Right hindlimb (tissue), 1 donor: ENCODE measurements at places on chromosomes 13 and 19.

DNA sequence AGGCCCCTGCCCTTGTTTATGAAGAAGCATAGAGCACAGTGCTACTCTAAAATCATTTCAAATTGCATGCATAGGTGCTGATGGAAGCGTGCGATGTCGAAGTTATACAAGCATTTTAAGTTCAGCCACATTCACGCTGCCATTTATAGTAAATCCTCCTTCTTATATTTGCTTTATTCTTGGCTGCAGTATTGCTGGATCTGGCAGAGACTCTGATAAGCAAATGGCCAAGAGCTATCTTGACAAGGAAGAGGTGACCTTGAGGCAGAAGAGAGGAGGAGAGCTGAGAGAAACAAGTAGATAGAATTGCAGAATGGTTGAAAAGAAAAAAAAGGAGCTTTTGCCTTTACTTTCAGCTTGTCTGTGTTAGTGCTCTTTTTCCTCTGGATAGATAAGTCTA is 18.9 kb upstream of the MYO16 start:
- DNase-seq = no peak

DNA sequence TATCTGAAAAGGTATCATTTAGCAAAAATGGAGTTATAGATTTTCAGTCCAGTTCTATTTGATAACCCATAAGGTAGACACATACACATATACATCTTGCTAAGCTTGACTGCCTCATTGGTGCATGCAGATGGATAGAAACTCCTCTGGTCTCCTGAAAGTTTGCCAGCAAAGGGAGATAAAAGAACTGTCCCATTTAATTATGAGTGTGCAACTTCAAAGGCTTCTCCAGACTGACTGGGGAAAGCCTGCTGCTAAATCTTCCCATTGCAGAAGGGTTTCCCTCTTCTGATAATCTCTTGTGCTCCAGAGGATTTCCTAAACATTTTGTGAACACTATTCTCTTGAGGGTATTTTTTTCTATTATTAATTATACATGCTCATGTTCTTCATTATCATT is 131.9 kb downstream of the ITGBL1 start:
- DNase-seq = no peak

DNA sequence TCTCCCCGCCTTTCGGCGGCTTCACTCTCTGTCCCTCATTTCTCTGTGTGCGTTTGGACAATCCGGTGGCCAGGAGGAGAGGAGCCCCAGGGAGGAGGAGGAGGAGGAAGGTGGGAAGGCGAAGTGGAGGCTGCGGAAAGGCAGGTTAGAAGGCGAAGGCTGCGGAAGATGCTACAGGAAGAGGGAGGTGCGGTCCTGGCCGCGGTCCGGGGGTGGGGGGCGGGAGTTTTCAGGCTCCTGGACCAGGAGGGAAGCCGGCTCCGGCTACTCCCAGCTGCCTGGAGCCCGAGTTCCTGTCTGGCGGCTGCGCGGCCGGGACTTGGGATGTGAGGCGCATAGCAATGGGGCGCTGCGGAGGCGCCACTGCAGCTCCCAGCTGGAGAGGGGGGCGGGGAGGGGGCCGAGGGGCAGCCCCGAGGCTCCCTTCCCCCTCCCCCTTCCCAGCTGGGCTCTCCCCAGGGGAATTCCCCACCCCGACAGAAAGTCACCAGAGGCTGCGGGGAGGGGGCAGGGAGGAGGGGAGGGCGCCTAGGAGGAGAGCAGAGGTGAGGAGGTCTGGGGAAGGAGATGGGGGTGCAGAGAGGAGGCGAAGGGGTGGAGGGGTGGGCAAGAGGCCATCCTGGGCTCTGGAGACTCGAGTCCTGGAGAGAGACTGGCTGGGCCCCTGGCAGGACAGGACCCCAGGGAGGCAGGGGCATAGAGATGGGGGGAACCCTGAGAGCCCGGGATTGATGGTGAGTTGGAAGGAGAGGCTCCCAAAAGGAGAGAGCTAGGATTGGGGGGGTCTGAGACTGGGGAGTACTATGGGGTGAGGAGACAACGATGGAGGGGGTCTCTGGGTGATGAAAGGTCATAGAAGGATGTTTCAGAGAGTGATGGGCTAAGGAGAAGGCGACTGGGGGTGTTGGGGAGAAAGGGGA is 2.0 kb downstream of the LRRC4B start:
- DNase-seq = peak; percentile 55

DNA sequence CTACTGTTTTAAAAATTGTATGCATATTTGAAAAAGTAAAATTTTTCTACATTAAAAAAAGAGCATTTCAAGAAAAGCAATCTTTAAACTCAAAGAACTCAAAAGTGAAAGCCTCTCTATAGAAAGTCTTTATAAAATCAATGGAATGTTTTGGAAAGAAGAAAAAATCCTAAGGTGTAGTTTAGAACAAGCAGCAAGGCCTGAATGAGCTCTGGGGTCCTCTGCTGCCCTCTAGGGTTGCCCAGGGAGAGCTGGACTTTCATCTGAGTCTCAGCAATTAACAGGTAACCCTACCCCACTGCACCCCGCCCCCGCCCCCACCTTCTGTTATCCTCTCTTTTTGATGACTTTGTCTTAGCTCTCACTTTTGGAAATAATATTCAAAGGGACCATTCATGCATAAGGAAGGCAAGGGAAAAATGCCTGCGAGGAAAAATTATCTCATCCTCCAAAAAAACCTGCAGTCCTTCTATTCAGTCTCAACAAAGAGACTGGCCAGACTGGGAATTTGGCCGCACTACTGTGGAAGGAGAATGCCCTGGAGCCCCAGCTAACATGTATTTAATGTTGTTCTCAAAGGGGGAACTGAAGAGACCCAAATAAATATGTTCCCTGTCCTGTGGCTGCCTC is 24.1 kb downstream of the SLC25A30 start:
- peak; percentile 44 for DNase-seq

GRCh38 chr13:32023698-32024097 is 7.9 kb upstream of the FRY start:
- DNase-seq = no peak

DNA sequence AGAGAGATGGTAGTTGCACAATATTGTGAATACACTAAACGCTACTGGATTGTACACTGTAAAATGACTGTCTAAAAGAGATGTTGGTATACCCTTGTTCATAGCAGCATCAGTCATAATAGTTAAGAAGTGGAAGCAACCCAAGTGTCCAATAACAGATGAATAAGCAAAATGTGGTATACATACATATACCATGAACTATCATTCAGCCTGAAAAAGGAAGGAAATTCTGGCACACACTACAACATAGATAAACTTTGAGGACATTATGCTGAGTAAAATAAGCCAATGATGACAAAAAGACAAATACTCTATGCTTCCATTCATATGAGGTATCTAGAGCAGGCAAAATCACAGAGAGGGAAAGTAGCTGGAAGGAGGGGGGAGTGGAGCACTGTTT is 16.0 kb downstream of the DZIP1 start:
- DNase-seq = no peak

DNA sequence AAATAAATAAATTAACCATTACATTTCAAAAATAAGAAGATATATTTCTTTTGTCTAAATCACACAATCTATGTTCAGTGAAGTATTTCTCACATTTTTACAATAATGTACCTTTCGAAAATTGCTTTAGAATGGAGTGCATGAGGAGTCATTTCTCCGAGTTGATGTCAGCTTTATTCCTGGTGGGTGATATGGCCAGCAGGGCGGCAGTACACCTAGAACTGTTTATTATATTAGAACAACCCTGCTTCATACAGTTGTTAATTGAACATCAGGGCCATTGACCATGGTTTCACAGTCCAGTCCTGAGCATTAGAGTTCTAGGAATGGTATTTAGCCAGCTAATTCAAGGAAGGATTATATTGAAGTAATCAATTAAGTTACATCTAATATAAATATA is 696.3 kb upstream of the SLC10A2 start:
- DNase-seq = no peak

- no peak for DNase-seq
These were observed 50.2 kb downstream of the LRCH1 start for GRCh38 chr13:46603165-46603603.

DNA sequence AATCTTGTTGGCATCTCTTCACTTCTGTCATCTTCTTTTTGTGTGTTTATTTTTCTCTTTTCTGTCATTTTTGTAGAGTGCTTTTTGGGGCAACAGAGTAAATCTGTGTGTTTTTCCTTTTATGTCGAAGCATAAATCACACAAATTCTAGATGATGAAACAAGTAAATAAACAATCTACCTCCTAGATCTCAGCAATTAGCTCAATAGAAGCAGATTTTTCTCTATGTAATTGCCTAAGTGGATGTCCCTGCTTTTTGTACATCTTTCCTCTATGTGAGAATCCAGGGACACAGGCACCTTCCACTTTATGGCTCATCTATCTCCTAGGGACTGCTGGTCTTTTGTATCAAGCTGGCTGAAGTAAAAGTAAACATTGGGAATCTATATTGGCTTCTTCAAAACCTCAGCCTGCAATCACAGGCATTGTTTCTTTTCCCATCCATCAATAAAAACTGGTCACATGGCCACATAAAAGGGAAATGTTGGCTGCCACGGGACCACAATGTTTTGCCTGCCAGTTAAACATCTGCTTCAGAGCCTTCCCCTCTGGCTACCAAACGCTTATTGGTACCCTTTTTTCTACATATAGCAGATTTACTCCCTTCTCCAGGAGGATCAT is 323.8 kb downstream of the LMO7 start:
- no peak for DNase-seq

DNA sequence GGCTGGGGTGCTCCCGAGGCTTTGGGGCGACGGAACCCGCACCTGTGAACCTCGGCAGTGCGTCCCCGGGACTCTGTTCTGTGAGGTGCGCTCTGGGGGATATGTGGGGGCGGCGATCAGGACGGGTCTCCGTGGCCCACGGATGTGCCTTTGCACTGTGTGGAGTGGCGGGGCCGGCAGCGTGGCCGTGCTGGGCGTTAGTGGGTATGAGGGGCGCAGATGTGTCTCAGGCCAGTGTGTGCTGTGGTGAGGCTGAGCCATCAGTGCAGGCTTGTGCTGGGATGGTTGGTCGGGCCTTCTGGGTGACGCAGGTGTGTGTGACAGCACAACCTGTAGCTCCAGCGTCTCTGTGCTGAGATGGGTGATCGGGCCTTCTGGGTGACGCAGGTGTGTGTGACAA is 16.9 kb downstream of the ZNF331 start:
- no peak for DNase-seq

- DNase-seq = peak; percentile 85
These were observed 1.1 kb downstream of the TSSK6 start for GRCh38 chr19:19514215-19514657.

- DNase-seq = no peak
These were observed 10.8 kb upstream of the RANBP3 start for GRCh38 chr19:5988517-5989387.

DNA sequence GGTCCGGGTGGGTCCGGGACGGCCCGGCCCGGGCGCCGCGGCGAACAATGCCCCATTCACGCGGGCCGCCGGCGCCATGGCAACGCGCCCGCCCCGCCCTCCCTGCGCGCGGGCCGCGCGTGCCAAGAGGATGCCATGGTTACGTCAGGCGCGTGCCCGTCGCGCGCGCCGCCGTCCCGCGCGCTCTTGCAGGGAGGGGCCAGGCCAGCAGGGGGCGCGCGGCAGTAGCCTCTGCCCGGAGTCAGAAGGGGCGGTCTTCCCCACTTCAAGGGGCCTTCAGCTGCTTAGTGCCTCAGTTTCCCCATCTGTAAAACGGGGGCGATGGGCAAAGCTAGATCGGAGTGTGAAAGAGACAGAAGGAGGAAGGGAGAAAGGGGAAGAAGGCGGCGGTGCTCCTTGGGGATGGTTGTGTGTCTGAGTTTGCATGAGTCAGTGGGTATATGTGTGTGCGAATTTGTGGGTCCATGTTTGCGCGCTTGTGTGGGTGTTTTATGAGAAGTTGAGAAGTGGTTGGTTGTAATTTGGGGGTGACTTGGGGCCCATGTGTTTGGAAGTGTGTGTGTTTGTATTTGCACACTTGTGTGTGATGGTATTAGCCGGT is 11.6 kb upstream of the NFIX start:
- DNase-seq = peak; percentile 86

DNA sequence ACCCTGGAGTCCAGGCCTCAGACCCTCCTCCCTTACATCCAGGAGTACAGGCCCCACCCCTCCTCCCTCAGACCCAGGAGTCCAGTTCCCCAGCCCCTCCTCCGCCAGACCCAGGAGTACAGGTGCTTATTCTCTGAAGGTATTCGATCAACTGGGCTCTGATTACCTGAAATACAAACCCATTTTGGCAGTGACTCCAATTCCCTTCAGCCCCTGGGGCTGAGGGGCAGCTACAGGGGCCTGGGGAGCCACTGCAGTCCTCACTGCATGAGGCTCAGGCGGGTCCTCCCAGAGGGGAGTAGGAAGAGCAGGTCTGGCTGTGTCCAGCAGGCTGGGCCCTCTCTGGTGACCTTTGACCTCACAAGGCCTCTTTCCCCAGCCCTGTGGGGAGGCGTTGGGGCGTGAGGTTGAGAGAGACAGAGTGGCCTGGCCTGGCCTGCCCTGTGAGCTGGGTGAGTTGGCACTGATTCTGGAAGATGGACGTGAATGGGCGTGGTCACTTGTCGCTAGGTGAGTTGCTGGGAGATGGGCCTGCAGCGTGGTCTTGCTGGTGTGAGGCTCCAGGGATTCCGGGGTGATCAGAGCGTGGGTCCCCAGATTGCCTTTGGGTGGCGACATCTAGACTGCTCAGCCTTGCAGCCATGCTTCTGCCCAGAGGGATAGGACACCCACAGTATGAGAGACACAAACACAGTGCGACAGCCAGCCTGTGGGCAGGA is 3.1 kb downstream of the BCAT2 start:
- DNase-seq = no peak

DNA sequence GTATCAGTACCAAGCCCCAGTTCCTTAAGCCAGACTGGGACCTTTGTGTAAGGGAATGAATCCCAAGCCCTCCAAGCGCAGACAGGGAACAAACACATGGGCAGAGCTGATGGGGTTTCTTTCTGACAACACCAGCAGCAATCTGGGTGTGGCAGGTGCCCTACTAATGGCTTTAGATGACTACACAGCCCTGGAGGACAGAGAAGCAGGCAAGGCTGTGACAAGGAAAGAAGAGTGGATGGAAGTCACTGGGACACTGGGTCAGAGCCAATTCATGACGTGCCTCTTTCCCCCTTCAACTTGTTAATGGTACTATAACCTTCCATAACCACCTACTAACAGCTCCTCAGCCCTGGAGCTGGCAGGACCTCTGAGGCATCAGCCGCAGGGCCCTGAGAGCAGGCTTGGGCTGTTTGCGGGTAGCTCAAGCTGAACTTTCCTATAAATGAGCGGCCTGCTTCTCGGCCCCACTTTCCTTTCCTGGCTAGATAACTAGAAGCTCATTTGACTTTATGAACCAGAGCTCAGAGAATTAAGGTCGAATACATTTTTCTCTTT is 38.9 kb downstream of the RASL11A start:
- no peak for DNase-seq

GRCh38 chr13:99970651-99971575 is 654 bp downstream of the ZIC5 start:
- DNase-seq = no peak

DNA sequence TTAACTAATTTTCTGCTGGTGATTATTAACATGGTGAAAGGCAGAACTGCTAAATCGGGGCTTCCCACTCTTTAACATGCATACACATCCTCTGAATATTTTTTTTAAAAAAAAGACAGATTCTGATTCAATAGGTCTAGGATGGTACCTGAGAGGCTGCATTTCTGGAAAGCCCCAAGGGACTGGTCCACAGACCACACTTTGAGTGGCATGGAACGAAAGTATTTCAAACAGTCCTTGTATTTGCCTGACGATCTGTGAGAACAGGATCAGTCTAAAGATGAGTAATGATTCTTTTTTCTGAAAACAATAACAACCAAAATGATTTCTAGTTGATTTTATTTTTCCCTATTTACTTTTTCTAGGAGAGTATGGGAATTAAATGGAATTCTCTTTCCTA is 16.7 kb upstream of the SPART start:
- DNase-seq = no peak
